Vagina (tissue), 2 donors: ENCODE measurements at places on chromosomes 1 and 21.
A peak's percentile ranks its signal among the peaks of the same experiment; 100 is the strongest.

DNA sequence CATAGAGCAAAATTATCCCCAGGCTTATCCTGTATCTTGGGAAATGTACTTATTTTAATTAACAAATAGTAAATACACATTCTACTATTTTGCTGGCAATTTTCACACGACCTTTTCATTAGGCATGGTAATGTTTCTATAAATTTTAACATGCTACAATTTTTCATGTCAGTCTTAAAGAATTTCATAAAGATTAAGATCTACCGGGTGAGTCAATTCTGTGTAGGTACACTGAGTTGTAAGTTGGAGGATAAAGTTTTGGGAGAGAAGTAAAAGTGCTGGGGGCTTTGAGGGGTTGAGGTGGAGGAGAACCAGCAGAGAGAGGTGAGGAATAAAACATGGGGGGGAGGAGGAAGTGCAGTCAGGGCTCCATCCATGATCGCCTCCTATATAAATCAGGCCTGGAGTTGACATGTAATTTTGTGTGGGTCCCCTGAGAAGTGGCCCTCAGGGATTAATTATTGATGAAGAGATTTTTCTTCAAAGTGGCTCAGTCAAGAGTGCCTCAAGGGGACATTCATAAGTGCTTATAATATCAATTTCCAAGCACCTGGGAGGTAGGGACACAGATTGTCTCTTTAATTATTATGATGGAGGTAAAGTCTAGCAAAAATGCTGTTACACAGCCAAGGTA lies 7.2 kb downstream of the DPYD start:
- DNase-seq, result no peak

- no peak for DNase-seq
Measured at GRCh38 chr1:30476911-30477459, 246.4 kb downstream of the MATN1 start.

DNA sequence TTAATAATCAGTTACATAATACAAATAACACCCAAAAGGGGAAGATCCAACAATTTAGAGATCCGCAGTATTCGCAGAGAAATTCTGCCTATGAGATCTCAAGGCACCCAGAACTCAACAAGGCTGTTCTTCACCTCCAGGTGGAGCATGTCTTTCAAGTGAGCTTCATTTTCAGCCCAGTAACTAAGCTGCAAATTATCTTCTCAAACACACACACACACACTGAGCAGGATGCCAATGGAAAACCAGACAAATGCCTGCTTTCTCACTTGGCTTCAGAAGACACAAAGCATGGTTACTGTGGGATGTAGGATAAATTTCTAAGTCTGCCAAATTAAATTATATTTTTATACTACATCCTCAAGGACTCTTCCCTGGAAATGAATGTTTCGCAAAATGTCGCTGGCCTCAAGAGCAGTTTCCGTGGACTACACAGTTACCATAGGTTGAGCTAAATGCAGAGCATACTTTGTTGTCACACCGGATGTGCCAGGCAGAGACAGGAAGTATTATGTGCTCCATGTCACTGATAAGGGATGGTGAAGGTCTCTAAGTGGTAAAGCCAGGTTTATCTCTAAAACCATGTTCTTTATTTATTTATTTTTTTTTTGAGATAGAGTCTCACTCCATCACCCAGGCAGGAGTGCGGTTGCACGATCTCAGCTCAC lies 30.3 kb downstream of the UBR4 start:
- DNase-seq, result no peak

- no peak for DNase-seq
Measured at GRCh38 chr1:13540866-13541265, 27.1 kb upstream of the LRRC38 start.

DNA sequence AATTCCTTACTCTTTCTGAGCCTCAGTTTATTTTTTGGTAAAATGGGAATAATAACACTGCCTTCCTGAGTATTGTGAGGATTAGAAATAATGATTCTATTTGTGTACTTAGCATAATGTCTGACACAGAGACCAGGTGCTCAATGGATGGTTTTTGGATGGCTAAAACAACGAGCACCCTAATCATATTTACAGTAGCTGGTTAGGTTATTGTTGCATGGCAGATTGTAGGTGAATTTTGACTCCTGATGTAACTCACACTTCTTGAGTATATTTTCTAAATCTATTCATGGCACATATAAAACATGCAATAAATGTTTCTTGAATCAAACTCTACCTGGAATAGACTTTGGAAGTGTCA lies 11.9 kb upstream of the DUSP10 start:
- no peak for DNase-seq

DNA sequence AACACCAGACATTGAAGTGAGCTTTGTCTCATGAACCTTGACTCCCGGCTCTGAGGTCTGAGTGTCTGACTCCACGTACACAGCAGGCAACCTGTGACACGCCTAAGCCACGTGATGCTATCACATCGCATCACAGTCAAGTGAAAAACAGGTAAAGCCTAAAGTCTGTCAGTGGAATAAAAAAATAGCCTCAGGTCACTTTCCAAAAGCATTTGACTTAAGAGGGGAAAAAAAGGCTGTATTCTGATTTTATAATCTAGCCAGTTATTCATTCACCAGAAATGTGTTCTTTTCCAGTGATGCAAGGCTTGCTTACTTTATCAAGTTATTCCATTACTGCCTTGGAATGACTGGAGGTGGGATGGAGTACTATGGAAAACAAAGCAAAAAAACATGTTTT lies 163.2 kb upstream of the HMCN1 start:
- DNase-seq, result no peak

GRCh38 chr1:243642936-243643335 lies 207.1 kb downstream of the AKT3 start:
- DNase-seq, result no peak

- no peak for DNase-seq
Measured at GRCh38 chr21:38494703-38495102, 3.6 kb downstream of the ERG start.

DNA sequence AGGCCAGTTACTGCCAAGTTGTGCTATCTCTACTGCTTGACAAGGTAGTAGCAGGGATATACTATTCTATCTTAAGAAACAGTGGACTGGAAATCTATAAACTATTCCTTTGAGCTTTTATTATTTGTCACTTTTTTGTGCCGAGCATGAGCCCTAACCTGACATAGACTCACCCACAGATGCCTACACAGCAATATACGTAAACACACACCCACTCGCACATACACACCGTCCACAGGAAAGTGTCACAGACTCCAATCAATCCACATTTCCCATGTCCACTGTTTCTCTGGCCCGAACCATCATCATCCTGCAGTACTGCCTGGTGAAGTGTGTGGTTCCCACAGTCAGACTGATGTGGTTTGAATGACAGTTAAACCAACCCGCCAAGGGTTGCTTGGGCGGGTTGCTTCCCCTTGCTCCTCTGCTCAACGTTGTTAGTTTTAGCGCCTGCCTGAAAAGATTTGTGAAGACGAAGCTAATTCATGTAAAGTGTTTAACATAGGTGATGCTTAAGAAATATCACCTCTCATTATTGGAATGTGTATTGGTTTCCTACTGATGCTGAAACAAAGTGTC lies 47.2 kb downstream of the ADAMTS1 start:
- no peak for DNase-seq

GRCh38 chr1:224182057-224182865 lies 779 bp upstream of the DEGS1 start:
- DNase-seq, result no peak

- DNase-seq, result peak; percentile 64
Measured at GRCh38 chr1:159992161-159992560, 38.1 kb upstream of the SLAMF9 start.

DNA sequence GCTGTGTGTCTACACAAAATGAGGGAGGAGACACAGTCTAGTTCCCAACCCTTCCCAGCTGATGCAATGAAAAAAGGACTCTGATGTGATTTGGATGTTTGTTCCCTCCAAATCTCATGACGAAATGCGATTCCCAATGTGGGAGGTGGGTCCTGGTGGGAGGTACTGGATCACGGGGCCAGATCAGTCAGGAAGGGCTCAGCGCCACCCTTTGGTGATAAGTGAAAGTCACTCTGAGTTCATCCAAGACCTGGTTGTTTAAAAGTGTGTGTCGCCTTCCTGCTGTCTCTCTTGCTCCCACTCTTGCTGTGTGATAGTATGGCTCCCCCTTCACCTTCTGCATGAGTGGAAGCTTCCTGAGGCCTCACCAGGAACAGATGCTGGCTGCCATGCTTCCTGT lies 63.2 kb downstream of the GNG4 start:
- no peak for DNase-seq

- DNase-seq, result peak; percentile 40
Measured at GRCh38 chr1:166080277-166080966, 86.4 kb downstream of the FAM78B start.

GRCh38 chr1:167650269-167651160 lies 20.5 kb downstream of the RCSD1 start:
- no peak for DNase-seq

GRCh38 chr1:1260843-1261560 lies 12.7 kb downstream of the UBE2J2 start:
- no peak for DNase-seq

- no peak for DNase-seq
Measured at GRCh38 chr1:20426923-20427322, 59.1 kb downstream of the CAMK2N1 start.

- no peak for DNase-seq
Measured at GRCh38 chr1:87176514-87176913, 152.2 kb upstream of the LMO4 start.

GRCh38 chr1:153353226-153353947 lies 4.3 kb upstream of the S100A9 start:
- peak; percentile 87 for DNase-seq

DNA sequence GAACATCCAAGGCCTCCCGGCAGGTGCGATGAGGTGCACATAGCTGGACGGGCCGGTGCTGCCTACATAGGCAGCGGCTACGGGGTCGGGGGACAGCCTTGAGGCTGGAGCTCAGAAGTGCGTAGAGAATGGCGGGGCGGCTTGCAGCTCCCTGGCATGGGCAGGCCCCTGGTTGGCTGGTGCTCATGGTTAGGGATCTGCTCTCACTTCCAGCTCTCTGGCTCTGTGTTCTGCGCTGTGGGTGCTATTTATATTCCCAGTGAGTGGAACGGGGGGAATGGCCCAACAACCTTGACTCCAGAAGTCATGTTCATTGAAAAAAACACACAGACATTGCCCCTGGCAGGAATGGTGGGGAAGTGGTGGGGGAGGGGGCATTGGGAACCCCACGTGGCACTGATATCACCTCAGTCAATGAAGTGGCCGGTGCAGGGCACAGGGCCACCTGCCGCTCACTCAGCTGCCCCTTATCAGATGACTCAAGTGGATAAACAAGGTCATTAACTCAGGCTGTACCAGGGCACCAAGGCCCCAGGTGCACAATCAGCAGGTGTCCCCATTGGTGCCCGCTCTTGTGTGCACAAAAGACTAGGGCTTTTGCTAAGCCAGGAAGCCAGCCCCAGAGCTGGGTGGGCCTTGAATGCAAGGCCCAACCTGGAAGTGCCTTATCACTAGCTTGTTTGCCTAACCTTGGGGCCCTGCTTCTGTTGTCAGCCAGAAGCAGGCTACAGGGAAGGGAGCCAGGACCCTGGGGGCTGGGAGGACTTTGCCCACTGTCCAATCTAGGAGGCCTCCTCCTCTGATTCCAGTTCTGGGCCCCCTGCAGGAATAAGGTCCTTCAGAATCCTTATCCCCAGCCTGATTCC lies at the start of gene NR0B2:
Gene NR0B2, minus strand, starts transcription at position 222 of the 866 bp plus-strand sequence. Its CDS starts 35 bp downstream, at position 187.
- DNase-seq, result no peak

- DNase-seq, result no peak
Measured at GRCh38 chr1:170481000-170481399, 51.0 kb upstream of the GORAB start.

DNA sequence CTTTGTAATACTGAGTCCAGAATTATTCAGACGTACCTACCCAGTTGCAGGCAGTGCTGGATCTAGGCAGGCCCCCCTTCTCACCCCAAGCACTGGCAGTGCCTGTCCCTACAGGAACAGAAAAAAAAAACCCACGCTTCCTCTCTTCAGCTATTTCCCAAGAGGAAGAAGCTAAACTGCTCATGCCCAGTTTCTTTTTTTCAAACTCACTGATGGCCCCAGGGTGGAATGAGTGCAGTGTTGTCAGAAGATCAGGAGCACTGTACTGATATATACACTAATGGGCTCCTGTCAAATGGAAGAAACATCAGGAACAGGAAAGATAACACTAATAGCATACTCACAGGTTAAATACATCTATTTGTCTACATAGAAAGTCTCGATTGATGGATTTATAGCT lies 28.2 kb upstream of the DOCK7 start:
- no peak for DNase-seq

- no peak for DNase-seq
Measured at GRCh38 chr1:11735531-11735853, 444 bp upstream of the AGTRAP start.

DNA sequence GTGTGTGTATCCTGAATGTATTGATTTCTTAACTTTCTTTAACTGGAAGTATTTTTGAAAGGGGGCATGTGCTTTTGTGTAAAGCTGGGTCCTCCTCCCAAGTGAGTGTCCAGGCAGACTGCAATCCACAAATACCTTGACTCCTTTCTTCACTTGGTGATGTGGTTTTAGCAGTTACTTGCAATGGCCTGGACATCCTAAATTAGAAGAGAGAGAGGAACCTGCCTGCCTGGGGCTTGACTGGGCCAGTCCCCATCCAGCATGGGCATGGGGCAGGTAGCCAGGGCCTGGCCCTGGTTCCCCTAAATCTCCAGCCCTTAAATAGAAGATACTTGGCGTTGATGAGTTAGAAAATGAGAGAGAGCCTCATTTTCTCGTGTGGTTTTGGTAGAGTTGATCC lies 159.7 kb downstream of the PGBD5 start:
- no peak for DNase-seq

DNA sequence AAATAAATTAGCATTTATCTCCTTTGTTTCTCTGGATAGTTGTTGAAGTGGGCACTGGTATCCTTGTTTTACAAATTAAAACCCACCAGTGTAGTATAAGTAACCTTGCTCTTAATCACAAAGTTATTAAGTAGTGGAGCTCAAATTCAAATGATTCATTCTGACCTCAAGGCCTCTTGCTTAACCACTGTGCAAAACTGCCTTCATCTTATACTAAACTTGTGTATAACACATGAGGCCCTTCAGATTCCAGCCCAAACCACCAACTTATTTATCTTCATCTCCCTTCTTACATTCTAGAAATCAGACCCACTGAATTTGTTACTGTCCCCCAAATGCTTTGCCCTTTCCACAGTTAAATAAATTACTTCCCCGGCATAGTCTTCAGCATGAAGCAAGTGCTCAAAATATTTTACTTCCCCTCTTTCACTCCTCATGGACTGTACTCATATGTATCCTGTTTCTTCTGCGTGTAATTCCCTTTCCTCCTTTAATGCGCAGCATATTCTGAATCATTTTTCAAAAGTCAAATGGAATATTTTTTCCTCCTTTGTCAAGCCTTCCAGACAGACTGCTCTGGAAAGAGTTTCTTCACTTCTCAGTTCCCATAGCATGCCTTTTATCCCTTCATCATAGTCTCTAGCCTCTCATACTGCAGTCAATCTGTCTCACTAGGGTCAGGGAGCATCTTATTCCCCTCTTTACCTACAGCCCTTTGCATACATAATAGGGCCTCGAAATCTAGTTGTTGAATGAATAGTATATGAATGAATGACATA lies 19.0 kb upstream of the DNASE2B start:
- no peak for DNase-seq
